ENCODE measurements at places on chromosomes 5 and 9. TPM values are rescaled to one million over a fixed set of nuclear protein-coding genes. Genes with fewer than 3 reads are reported as not detected.

- peaks cover 3% of the 10 kb centered on the region for H3K4me1 ChIP-seq
- no peak for DNase-seq
- H3K4me3 ChIP-seq = no peak overlapping the region
- no peaks in the 10 kb centered on the region for H3K27me3 ChIP-seq
Measured at GRCh38 chr9:120442308-120442995, 137.5 kb downstream of the CDK5RAP2 start.

DNA sequence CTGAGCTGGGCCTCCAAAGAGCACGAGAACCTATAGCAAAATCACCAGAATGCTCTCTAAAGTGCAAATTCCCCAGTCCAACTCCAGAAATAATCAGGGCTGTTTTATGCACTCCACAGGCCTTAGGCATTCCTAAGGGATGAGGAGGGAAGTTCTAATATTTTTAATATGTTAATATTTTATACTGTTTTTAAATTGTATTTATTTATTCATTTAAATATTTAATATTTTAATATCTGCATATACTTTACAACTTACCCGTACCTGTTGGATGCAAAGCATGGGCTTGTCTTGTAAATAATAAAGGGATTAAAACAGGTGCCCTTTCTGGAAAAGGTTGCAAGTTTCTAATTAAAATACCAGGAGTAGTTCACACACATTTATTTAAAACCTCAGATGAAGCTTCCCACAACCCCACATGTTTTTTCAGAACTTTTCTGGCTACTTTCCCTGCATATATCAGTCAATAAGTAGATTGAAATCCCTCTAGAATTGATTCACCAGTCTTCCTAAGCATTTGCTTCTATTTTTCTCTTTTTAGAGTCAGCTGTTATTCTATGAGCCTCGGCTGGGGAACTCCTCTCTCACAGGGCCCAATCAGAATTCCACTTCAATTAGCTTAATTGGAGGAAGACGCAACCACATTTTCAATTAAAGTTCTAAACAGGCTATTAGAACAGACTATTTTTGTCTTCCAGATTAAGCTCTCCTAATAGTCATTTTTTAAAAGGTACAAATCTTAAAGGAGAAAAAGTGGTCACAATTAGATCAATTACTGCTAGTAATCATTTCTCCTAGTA is 140.8 kb downstream of the CDH6 start:
- H3K4me3 ChIP-seq = no peak overlapping the region
- H3K36me3 ChIP-seq = no peaks in the 10 kb centered on the region
- no peaks in the 10 kb centered on the region for H3K4me1 ChIP-seq
- no peak for DNase-seq
- H3K27me3 ChIP-seq = no peaks in the 10 kb centered on the region

GRCh38 chr5:107289030-107289714 is 381.6 kb downstream of the EFNA5 start:
- H3K4me3 ChIP-seq = no peak overlapping the region
- H3K27me3 ChIP-seq = no peaks in the 10 kb centered on the region
- no peak overlapping the region for H3K27ac ChIP-seq
- H3K36me3 ChIP-seq = no peaks in the 10 kb centered on the region
- no peaks in the 10 kb centered on the region for H3K4me1 ChIP-seq

DNA sequence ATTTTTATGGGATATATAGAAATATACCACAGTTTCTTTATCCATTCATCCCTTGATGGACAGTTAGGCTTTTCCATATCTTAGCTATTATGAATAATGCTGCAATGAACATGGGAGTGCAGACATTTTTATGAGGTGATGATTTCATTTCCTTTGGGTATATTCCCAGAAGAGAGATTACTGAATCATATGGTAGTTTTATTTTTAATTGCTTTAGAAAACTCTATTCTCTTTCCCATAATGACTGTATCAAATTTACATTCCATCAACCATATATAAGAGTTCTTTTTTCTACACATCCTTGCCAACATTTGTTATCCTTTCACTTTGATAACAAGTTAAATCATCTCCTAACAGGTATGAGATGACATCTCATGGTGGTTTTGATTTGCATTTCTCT is 821.6 kb downstream of the TLE1 start:
- H3K36me3 ChIP-seq = no peaks in the 10 kb centered on the region
- H3K4me1 ChIP-seq = no peaks in the 10 kb centered on the region
- no peak overlapping the region for H3K27ac ChIP-seq
- no peak for DNase-seq

- DNase-seq = no peak
- no peaks in the 10 kb centered on the region for H3K27me3 ChIP-seq
- H3K4me1 ChIP-seq = no peaks in the 10 kb centered on the region
Measured at GRCh38 chr9:79026316-79026715, 545.4 kb upstream of the TLE4 start.

DNA sequence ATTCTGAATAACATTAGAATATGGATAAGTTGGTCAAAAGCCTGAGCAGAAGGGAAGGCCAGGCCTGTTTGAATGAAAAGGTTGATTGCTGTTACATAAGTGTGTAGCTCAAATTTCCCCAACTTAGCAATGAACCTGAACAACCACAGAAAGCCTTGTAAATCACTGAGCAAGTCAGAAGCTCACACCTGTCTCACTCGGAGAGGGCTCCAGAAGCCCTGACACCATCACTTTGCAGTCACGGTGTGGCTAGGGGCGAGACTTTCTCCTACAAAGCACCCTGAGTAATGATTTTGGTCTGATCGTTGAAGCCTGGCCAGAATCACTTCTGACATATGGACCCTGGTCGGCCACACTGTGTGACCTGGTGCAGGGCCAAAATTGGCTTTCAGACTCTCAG is 62.0 kb downstream of the MTX3 start:
- H3K4me3 ChIP-seq = no peak overlapping the region
- H3K27ac ChIP-seq = no peak overlapping the region
- no peaks in the 10 kb centered on the region for H3K36me3 ChIP-seq
- no peak for DNase-seq
- no peaks in the 10 kb centered on the region for H3K4me1 ChIP-seq

DNA sequence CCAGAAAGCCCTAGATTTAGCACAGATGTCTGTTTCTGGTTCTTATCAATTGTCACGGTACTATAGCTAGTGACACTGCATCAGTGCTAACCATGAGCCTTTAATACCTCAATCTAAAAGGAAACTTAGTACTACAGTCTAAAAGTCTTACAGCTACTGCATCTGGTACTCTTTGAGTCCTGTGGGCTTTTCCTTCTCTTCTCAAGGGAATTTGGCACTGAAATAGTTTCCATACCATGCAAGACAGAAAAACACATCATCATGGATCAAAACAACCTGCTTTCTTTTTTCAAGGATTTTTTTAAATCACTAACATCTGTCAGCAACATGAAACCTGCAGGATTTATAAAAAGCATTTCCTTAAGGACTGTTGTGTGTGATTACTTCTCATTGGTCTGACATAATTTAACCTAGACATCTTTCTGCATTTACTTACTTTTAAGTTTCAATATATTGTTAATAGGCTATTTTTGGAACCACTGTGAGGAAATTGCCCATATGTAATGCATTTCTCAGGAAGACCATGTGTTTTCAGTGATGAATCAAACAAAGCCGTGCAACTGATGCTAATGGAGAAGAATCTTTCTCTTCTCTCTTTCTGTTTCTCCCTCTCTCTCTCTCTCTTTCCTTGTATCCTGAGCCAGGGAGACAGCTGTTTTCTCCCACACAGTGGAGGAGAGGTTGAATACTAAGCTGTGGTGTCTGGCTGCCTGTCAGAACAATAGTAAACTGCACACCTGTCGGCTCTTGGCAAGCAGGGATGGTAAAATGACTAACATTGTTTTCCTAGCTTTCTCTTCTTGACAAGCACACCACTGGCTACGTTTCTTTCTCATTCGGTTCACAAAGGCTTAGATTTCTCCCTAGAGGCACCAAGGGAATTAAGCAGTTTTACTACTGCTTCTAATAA is 273.4 kb downstream of the CSNK1G3 start:
- H3K27me3 ChIP-seq = no peaks in the 10 kb centered on the region
- no peaks in the 10 kb centered on the region for H3K36me3 ChIP-seq
- H3K4me3 ChIP-seq = no peak overlapping the region
- no peak for DNase-seq
- no peaks in the 10 kb centered on the region for H3K4me1 ChIP-seq

DNA sequence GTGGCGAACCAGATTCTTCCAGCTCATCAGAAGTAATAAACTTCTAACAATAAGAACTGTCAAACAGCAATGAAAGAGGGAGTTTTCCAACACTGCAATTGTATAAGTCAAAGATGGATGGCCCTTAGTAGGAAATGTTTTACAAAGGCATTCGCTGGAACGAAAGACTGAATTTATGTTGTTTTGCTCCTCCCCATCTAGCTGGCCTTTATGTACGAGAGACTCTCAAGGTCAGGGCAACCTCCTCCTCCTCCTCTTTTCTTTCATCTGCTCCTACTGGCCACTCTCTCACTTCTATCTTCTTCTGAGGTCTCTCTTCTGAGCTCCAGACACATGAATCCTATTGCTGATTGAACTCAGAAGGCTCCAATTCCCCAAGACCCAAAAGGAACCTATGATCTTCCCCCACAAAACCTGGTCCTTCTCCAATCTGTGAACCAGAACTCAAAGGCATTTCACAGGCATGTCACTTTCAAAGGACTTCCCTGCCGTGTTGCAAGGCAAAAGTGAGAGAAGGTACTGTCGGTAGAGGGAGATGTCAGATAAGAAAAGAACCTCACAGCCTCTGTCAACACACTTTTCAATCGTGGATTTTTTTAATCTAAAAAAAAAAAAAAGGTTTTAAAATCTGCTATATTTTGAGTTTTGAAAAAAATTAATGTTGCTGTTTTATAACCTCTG is 28.5 kb upstream of the PUM3 start:
- DNase-seq = peak; percentile 16
- H3K27ac ChIP-seq = no peak overlapping the region
- no peaks in the 10 kb centered on the region for H3K36me3 ChIP-seq
- H3K4me3 ChIP-seq = no peak overlapping the region
- peaks cover 2% of the 10 kb centered on the region for H3K27me3 ChIP-seq
- no peaks in the 10 kb centered on the region for H3K4me1 ChIP-seq

GRCh38 chr5:116652196-116652729 is 77.6 kb upstream of the SEMA6A start:
- no peak overlapping the region for H3K27ac ChIP-seq
- no peaks in the 10 kb centered on the region for H3K27me3 ChIP-seq
- no peak overlapping the region for H3K4me3 ChIP-seq
- no peaks in the 10 kb centered on the region for H3K36me3 ChIP-seq
- H3K4me1 ChIP-seq = no peaks in the 10 kb centered on the region

DNA sequence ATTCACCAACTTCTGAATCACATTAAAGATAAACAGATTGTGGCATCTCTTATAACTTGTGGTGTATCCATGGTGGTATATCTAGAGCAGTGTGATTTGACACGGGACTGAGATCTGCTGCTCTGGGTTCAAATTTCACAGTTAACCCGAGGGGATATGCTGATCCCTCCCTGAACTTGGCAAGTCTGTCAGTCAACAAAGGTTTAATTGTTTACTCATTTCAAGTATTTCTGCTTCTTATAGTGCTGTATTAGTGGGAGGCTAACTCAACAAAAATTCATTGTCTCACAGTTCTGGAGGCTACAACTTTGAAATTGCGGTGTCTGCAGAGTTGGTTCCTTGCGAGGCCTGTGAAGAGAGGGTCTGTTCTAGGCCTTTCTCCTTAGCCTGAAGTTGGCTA is 1175.2 kb downstream of the PTPRD start:
- H3K4me3 ChIP-seq = no peak overlapping the region
- no peak for DNase-seq
- H3K27ac ChIP-seq = no peak overlapping the region
- no peaks in the 10 kb centered on the region for H3K4me1 ChIP-seq

DNA sequence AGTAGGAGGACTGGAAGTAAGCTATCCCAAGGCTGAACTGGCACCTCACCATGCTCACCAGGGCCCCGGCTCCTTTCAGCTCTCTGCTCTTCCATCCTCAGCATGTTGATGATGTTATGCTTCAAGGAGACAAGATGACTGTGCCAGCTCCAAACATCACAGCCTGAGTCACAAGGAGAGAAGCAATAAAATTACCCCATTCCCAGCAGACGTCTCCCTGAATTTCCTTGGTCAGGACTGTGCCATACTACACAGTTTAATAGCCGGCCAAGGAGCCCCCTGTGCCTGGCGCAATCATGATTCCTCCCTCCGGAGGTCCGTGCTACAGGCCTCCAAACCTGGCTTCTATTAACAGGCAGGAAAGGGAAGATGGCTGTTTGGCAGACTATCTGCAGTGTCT is 51.2 kb upstream of the ROR2 start:
- H3K27ac ChIP-seq = no peak overlapping the region
- H3K4me3 ChIP-seq = no peak overlapping the region
- H3K36me3 ChIP-seq = no peaks in the 10 kb centered on the region
- no peaks in the 10 kb centered on the region for H3K27me3 ChIP-seq

GRCh38 chr5:80784451-80784850 is 129.7 kb upstream of the DHFR start:
- no peak for DNase-seq
- no peak overlapping the region for H3K27ac ChIP-seq
- no peak overlapping the region for H3K4me3 ChIP-seq
- no peaks in the 10 kb centered on the region for H3K36me3 ChIP-seq

GRCh38 chr5:124236361-124237205 is 509.9 kb downstream of the ZNF608 start:
- H3K4me3 ChIP-seq = no peak overlapping the region
- no peaks in the 10 kb centered on the region for H3K4me1 ChIP-seq
- no peaks in the 10 kb centered on the region for H3K36me3 ChIP-seq

DNA sequence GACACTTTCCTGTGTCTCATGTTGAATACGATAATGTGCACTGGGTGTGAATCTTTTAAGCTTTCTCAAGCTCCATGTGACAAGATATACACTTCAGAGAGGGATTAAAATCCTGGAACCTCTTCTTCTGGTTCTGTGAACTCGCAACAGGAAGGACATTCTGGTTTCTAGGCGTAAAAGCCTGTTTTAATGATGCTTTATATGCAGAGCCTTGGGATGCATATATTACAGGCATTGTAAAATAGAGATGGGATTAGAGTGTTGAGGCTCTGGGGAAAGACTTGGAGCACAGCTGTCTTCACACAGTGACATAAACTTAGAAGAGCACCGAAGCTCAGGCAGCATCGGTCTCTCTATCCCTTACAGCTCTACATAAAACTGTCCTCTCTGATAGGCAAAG is 107.7 kb upstream of the SV2C start:
- no peak overlapping the region for H3K27ac ChIP-seq
- no peaks in the 10 kb centered on the region for H3K36me3 ChIP-seq
- H3K4me1 ChIP-seq = no peaks in the 10 kb centered on the region
- no peak for DNase-seq
- peaks cover 10% of the 10 kb centered on the region for H3K27me3 ChIP-seq

GRCh38 chr5:34533582-34534522 is 122.3 kb upstream of the RAI14 start:
- no peaks in the 10 kb centered on the region for H3K27me3 ChIP-seq
- no peaks in the 10 kb centered on the region for H3K4me1 ChIP-seq
- no peak overlapping the region for H3K4me3 ChIP-seq
- no peaks in the 10 kb centered on the region for H3K36me3 ChIP-seq
- H3K27ac ChIP-seq = no peak overlapping the region

GRCh38 chr9:71814815-71815214 is 46.5 kb upstream of the CEMIP2 start:
- no peak overlapping the region for H3K4me3 ChIP-seq
- no peak for DNase-seq
- no peaks in the 10 kb centered on the region for H3K4me1 ChIP-seq
- H3K27ac ChIP-seq = no peak overlapping the region

- H3K27ac ChIP-seq = no peak overlapping the region
- H3K36me3 ChIP-seq = no peaks in the 10 kb centered on the region
- H3K27me3 ChIP-seq = no peaks in the 10 kb centered on the region
- no peak for DNase-seq
- no peak overlapping the region for H3K4me3 ChIP-seq
- H3K4me1 ChIP-seq = no peaks in the 10 kb centered on the region
Measured at GRCh38 chr9:8521112-8521511, 721.5 kb upstream of the DMAC1 start.

FEM1C gene
- 7.4 TPM for total RNA-seq

PCDHA9 gene
- total RNA-seq = 0.35 TPM

CA9 gene
- total RNA-seq = 5.9 TPM

ALDH1B1 gene
- 18.4 TPM for total RNA-seq

SLF1 gene
- total RNA-seq = 2.1 TPM

SPATA31D4 gene
- total RNA-seq = not detected

All from adrenal gland (tissue), 19 donors.